Urinary bladder (tissue), 4 donors: ENCODE measurements at places on chromosomes 7 and 10. TPM values are rescaled to one million over a fixed set of nuclear protein-coding genes. Genes with fewer than 3 reads are reported as not detected.

Gene CHST15
- total RNA-seq: 17.8 TPM

Gene GTF2IRD1
- total RNA-seq: 8.6 TPM

Gene FAM13C
- 34.5 TPM for total RNA-seq

Gene PON3
- 3.7 TPM for total RNA-seq

Gene UTF1
- total RNA-seq: not detected

Gene CDC14C
- not detected for total RNA-seq

Gene CPXM2
- total RNA-seq: 12.3 TPM

Gene CBLL1
- 24.0 TPM for total RNA-seq

Gene PROSER2
- total RNA-seq: 3.2 TPM

Gene ACHE
- total RNA-seq: 4.0 TPM

Gene CAMK2G
- total RNA-seq: 40.3 TPM

Gene OR2A42
- total RNA-seq: 0.42 TPM
